Stimulated activated CD4-positive, alpha-beta T cell treated with anti-CD3 and anti-CD28 coated beads, Interleukin-4, amount 100 ng/mL, for 1 hour (primary cell): ENCODE measurements at places on chromosomes 3 and 15.

DNA sequence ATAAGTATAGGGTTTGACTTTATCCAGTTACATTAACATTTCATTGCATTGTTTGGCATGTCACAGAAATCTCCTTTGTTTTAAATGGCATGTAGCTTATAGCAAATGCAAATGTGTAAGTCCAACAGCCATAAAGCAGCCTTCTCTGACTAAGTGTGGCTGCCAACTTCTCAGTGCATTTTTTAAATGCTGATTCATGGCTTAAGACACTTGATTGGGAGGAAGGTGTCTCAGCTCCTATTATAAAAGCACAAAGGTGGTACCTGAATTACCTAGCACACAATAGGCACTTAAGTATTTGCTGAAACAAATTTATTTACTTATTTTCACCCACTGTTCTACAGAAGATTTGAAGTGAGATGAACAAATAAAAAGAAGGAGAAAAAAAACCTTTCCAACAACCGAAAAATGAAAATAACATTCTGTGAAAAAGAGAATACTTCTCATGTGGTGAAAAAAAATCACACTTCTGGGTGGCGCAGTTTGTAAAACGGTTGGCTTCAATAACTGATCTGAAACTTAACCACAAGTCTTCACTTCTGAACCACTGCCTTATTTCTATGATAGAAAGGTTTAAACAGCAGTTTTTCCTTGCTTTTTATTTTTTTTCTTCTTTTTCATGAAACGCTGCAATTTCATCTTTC lies 105.5 kb upstream of the ICE2 start:
- no peak for DNase-seq

- DNase-seq: no peak
Measured at GRCh38 chr3:181712226-181712552, 464 bp downstream of the SOX2 start.

GRCh38 chr15:51263726-51264125 lies 74.7 kb downstream of the CYP19A1 start:
- DNase-seq: no peak

DNA sequence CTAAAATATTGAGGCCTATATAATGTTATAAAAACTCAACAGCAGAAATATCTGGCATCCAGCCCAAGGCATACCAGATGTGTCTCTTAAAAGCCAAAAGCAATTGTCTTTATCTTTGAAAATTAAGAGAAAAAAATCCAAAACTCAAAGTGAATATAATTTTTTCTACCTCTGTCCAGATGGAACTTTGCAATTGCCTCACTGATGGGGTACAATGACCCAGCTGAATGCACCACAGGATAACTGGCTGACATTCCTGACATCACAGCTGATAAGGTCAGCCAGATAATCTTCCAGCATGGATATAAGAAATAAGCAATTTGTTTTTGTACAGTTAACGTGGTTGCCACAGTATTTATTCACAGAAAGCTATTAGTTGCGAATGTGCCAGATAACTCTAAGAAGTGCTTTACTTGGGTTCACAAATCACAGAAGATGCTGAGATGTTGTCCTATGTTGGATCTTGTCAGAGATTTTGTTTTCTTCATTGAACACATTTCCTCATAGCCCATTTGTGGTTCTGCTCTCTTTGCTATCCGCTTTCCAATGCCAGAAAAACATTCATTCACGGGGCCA lies 566.9 kb upstream of the CCDC54 start:
- no peak for DNase-seq

DNA sequence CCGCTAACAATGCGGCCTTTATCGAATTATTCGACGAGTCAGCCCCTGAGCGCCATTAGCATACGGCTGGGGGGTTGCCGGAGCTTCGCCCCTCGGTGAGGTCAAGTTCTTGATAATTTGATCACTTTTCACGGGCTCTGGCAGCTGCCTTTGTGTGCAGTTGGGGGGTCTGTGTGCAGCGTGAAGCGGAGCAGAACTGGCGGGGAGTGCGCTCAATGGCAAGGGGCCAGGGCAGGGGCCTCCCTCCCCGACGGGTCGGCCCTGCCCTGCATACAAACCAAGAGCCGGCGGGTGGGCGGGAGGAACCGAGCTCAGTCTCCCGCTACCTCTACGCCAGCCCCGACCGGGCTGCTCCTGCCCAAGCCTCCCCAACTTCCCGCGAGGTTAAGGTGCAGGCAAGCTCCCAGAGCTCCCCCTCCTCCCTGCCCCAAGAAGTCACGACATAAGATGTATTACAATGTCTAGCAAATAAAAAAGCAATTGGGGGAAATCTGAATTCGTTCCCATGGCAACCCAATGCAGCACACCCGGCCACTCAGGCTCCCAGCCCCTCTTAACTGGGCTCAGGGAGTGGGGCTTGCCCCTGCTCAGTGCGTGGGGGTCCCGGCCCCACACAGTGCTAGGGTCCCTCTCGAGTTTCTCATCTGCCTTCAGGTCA lies 34.1 kb upstream of the POLG start:
- no peak for DNase-seq

GRCh38 chr3:182294256-182294655 lies 499.0 kb upstream of the ATP11B start:
- DNase-seq: no peak

GRCh38 chr3:2623436-2623835 lies 486.7 kb downstream of the IL5RA start:
- no peak for DNase-seq

- no peak for DNase-seq
Measured at GRCh38 chr15:50828610-50829206, 63.2 kb upstream of the SPPL2A start.

DNA sequence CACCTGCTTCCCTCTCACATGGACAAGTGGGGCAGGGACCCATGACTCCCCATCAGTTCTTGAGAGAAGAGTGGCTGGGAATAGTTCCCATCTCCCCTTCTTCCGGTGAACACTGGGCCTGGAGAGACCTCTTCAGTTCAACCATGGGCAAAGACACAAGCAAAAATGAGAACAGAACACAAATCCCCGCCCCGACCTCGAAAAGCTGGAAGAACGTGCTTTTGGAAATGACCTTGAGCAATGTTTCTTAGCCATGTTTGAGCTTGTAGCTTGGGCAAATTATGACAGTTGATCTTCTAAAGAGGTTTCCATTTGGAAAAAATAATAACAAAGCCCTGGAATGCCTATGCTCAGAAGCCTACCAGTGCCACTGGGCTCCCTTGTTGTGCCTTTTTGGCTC lies 59.0 kb downstream of the FAM174B start:
- no peak for DNase-seq

DNA sequence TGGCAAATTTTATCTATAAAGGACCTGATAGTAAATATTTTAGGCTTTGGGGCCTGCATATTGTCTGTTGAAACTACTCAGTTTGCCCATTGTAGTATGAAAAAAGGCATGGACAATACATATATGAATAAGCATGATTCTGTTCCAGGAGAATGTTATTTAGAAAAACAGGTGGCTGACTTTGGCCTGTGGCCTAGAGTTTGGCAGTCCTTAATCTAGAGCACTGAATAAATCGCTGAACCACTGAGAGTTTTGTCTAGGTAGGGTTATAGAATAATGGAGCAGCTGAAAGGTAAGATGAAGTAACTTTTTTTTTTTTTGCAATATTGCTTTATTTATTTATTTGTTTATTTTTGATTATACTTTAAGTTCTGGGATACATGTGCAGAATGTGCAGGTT lies 75.0 kb downstream of the LRRC49 start:
- no peak for DNase-seq

- no peak for DNase-seq
Measured at GRCh38 chr15:69087366-69087976, 73.0 kb upstream of the GLCE start.

GRCh38 chr3:197355713-197356112 lies 57.3 kb upstream of the DLG1 start:
- DNase-seq: no peak

GRCh38 chr3:42742688-42743087 lies 30.4 kb downstream of the CCDC13 start:
- DNase-seq: no peak
